ENCODE measurements at places on chromosomes 6 and 20.

DNA sequence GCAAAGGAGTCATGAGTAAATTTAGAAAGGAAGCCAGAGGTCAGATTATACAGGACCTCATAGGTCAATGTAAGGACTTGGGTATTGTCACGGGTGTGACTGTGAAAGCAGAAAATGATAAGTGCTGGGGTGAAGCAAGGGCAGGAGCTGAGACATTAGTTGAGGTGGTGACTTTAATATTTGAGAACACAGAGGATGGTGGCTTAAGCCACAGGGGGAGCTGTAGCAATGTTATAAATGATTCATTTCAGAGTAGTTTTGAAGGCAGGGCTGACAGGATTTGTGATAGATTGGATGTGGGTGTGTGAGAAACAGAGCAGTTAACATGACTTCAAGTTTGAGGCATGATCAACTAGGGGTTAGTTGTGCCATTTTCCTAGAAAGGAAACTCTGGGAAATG, 659.9 kb downstream of the EPM2A start:
- no peak for DNase-seq

DNA sequence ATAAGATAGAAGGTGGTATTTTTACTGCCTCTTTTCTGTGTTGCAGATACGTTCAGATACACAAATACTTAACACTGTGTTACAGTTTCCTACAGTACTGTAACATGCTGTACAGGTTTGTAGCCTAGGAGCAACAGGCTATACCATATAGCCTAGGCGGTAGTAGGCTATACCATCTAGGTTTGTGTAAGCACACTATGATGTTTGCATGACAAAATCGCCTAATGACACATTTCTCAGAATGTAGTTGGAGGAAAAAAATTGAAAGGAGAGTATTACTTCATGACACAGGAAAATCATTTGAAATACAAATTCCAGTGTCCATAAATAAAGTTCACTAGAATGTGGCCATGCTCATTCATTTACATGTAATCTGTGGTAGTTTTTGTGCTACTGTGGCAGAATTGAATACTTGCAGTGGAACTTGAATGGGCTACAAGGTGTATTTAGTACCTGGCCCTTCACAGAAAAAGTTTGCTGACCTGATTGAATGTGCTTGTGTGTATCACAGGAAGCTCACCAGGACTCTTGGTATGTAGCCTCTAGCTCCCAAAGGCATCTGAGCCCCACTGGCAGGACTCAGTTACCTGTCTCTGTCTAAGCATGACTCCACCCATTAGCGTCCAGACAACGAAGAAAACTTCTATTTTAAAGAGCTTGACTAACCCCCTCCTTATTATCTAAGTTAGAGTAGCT, 18.8 kb downstream of the TOP1 start:
- DNase-seq, result no peak

- DNase-seq, result no peak
Observed at GRCh38 chr6:3898265-3898994, 49.3 kb downstream of the FAM50B start.

DNA sequence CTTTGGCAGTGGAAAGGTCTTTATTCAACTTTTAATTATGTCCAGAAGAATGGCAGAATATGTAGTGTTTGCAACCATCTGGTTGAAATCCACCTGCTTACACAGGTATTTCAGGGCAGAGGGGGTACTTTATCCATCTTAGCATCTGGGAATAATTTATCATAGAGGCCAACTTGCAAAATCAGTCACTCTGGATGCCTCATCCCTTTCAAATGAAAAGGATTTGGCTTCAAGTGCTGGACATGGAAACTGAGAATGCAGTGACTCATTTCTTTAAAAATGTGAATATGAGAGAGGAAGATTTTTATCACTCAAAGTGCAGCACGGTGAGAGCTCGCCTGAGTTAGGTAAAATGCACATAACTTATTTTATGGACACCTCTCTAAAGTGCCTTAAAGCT, 758.3 kb downstream of the KIF16B start:
- DNase-seq, result no peak
